Dermis blood vessel endothelial cell (primary cell): ENCODE measurements at places on chromosomes 1 and 21. TPM values are rescaled to one million over a fixed set of nuclear protein-coding genes. Genes with fewer than 3 reads are reported as not detected.

The CD84 gene
- not detected in 2 replicates for total RNA-seq

The OSCP1 gene
- 3.5 and 6.5 TPM in 2 replicates for total RNA-seq

The MYOG gene
- not detected in 2 replicates for total RNA-seq

The GJA9 gene
- not detected in 2 replicates for total RNA-seq

The SFN gene
- total RNA-seq = 0.51 and 0.70 TPM in 2 replicates

The PCAT6 gene
- 0.51 TPM in 1 of 2 replicates, not detected in the other for total RNA-seq

The PADI4 gene
- not detected in 2 replicates for total RNA-seq

The IL6R gene
- 23.3 and 25.2 TPM in 2 replicates for total RNA-seq

The S1PR1 gene
- total RNA-seq = 311 and 394 TPM in 2 replicates

The HORMAD1 gene
- 0.17 TPM in 1 of 2 replicates, not detected in the other for total RNA-seq

The LRRIQ3 gene
- 0.17 and 0.56 TPM in 2 replicates for total RNA-seq

The SLC1A7 gene
- total RNA-seq = not detected in 2 replicates

The RBBP4 gene
- 193 and 244 TPM in 2 replicates for total RNA-seq

The APCS gene
- not detected in 2 replicates for total RNA-seq

The PTPN14 gene
- total RNA-seq = 73.3 and 127 TPM in 2 replicates

The NEGR1 gene
- total RNA-seq = under 0.01 and 1.3 TPM in 2 replicates

The C1orf87 gene
- total RNA-seq = not detected in 2 replicates

The DRAXIN gene
- 0.14 and 0.17 TPM in 2 replicates for total RNA-seq

The LHX8 gene
- total RNA-seq = not detected in 2 replicates

The CD34 gene
- total RNA-seq = 62.4 and 126 TPM in 2 replicates

The DDR2 gene
- 6.5 and 11.1 TPM in 2 replicates for total RNA-seq

The GFI1 gene
- under 0.01 TPM in 1 of 2 replicates, not detected in the other for total RNA-seq

The OR2M7 gene
- total RNA-seq = not detected in 2 replicates

The MANEAL gene
- 1.0 TPM in 2 replicates for total RNA-seq

The SLC22A15 gene
- 0.17 TPM in 1 of 2 replicates, not detected in the other for total RNA-seq

The GLIS1 gene
- total RNA-seq = not detected in 2 replicates

The KIAA1614 gene
- total RNA-seq = 5.9 and 6.1 TPM in 2 replicates

The KCNJ9 gene
- total RNA-seq = not detected in 2 replicates

The MSH4 gene
- 0.14 and 0.34 TPM in 2 replicates for total RNA-seq

The LCE2B gene
- not detected in 2 replicates for total RNA-seq

The MAP1LC3C gene
- not detected in 2 replicates for total RNA-seq

The OR6K3 gene
- not detected in 2 replicates for total RNA-seq

The C1orf74 gene
- total RNA-seq = 2.2 and 2.4 TPM in 2 replicates

The AXDND1 gene
- 0.34 TPM in 1 of 2 replicates, not detected in the other for total RNA-seq

The FMO3 gene
- 0.37 TPM in 1 of 2 replicates, not detected in the other for total RNA-seq

The CD1B gene
- not detected in 2 replicates for total RNA-seq

The CBR3 gene
- total RNA-seq = 5.8 and 6.8 TPM in 2 replicates

The KRTAP21-2 gene
- 0.68 TPM in 1 of 2 replicates, not detected in the other for total RNA-seq

The C4BPB gene
- 0.34 TPM in 1 of 2 replicates, not detected in the other for total RNA-seq

The C1orf210 gene
- not detected in 2 replicates for total RNA-seq
